ENCODE measurements at places on chromosomes 12 and 14.

DNA sequence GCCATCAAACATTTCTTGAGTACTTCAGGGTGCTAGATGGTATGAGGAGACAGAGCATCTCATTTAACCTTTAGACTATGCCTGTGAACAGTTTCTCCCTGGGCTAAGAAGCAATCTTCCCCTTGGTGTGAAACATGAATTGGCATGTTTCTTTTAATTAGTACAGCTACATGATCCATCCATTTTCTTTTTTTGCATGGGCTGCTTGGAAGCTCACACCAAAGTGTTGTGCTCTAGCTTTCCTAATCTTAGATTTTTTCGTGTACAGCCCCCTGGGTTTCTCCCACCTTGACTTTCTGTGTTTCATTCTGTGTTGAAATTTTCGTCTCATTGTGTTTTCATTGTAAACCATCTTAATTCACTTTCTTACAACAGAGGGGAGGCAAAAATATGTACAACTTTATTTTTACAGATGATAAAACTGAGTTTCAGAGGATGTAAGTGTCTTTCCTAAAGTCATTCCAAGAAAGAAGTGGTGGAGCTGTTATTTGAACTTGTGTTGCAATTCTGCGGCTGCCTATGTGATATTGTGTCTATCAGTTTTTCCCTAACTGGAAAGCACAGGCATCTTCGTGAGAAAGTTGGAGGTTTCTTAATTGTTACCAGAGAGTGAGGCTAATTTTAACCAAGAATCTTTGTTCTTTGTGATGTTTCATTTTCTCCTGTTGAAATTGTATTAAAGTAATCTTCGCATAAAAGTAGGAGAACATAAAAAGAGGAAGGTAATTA lies 64.5 kb downstream of the DAAM1 start:
- DNase-seq: peak; percentile 24

- DNase-seq: no peak
Measured at GRCh38 chr12:12823300-12823699, 10.2 kb downstream of the DDX47 start.

GRCh38 chr12:111361717-111362576 lies 6.9 kb downstream of the PHETA1 start:
- DNase-seq: no peak

GRCh38 chr12:56604355-56604754 lies 25.8 kb downstream of the BAZ2A start:
- DNase-seq: no peak

- DNase-seq: no peak
Measured at GRCh38 chr14:104685216-104685997, 4.0 kb upstream of the INF2 start.

GRCh38 chr12:69837657-69838415 lies 12.8 kb downstream of the MYRFL start:
- DNase-seq: no peak

DNA sequence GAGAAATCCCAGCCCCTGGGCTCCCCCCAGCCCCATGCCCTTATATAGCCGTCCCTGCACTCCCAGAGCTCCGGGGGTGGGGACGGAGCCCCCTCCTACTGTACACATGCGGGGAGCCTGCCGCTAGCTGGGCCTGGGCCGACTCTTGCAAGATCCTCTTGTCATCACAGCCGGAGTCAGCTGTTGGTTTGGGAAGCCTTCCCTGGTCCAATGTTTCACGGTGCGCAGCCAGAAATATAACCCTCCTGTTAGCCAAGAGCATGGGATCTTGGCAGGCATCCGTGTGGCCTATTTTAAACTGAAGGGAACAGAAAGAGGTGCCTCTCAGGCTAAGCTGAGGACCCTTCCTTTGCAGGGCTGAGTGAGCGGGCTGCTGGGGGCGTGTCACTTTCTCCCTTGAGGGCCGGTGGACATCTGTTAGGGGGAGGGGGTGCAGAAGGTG lies 175.3 kb downstream of the TSPAN9 start:
- DNase-seq: peak; percentile 95

GRCh38 chr12:20549108-20549719 lies 145.9 kb upstream of the SLCO1C1 start:
- peak; percentile 21 for DNase-seq

DNA sequence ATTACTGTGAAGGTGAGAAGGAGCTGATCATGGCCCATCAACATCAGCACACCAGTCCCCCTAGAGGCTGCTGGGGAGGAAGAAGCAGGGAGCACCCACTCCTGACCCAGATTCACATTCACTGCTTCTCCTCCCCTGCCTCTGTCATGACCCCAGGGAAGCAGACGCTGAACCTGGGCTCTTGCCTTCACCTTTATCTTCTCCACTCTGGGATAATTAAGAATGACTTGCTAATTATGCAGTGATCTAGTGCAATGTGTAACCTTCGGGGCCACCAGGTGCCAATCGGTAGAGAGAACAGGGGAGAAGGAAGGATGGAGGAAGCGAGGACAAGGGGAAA lies 44.4 kb upstream of the IQSEC3 start:
- no peak for DNase-seq

- DNase-seq: peak; percentile 18
Measured at GRCh38 chr12:70190262-70191010, 52.8 kb upstream of the CNOT2 start.

DNA sequence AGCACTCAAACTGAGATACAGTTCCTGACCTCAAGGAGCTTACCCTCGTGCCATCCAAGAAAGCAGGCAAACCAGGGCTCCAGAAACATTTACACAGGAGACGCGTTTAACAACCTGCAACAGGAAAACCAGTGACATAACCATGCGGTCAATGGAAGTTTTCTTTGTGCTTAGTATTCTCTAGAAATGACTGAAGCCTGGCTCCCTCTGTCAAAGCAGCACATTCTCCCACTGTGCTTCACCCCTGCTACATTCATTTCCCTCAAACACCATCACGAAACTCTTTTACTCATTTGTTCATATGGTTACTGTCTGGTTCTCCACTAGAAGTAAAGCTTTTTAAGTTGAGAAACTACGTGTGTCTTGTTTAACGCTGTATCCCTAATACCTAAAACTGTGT lies 161.3 kb upstream of the CCND2 start:
- no peak for DNase-seq

DNA sequence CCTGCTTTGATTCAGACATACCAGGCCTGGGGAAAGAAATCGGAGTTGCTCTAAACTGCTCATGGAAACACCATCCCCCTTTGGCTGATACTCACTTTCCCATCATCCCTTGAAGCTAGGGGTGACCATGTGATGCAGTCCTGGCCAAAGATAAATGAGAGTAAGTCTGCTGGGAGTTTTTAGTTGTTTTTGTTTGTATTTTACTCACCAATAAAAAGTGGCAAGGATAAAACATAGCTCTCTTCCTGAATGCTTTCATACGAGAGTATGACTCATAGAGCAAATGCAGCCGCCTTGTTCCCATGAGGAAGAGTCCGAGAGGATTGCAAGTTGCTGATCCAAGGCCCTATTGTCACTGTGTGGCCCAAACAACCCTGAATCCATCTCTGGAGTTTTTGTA lies 126.4 kb upstream of the TMEM132C start:
- no peak for DNase-seq

DNA sequence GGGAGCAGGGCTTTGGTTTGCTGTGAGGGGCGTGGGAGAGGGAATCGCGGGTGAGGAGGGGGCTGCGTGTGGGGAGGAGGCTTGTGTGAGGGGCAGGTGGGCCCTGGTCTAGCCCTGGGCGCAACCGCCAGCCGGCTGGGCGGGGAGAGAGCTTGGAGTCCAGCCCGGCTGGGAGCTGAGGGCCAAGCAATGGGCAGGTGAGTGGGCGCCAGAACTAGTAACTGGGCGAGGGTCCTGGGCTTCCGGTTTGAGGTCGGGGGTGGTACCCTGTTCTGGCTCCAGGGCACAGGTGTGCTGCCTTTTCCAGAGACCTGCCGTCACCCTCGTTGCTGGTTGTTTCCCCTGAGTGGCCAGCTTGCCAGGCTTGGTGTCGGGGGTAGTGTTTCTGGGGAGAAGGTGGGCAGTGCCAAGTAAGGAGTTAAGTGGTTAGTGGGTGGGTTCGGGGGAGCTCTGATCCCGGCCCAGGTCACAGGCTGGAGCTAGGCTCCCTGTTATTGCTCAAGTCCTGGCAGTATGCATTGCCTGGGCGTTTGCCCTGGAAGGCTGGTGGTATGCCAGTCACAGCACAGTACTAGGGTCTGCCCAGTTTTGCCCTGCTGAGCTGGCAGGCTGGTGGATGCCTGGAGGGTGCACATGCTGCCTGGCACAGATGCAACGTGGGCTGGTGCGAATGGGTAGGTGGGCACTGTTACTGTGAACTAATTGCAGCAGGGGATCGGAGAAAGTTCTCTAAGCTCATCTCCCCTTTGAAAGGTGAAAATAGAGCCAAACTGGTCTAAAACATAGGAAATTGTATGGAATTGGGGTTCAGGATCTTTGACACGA lies 683 bp downstream of the CIPC start:
- DNase-seq: no peak

DNA sequence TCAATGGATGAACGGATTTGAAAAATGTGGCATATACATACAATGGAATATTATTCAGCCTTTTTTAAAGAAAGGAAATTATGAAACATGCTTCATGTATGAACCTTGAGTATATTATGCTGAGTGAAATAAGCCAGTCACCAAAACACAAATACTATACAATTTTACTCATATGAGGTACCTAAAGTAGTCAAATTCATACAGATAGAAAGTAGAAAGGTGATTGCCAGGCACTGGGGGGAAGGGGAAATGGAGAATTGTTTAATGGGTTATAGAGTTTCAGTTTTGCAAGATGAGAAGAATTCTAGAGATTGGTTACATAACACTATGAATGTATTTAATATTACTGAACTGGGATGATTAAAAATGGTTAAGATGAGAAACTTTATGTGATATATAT lies 171.4 kb downstream of the TMTC3 start:
- no peak for DNase-seq

GRCh38 chr12:5433845-5434646 lies 2.1 kb downstream of the NTF3 start:
- no peak for DNase-seq

DNA sequence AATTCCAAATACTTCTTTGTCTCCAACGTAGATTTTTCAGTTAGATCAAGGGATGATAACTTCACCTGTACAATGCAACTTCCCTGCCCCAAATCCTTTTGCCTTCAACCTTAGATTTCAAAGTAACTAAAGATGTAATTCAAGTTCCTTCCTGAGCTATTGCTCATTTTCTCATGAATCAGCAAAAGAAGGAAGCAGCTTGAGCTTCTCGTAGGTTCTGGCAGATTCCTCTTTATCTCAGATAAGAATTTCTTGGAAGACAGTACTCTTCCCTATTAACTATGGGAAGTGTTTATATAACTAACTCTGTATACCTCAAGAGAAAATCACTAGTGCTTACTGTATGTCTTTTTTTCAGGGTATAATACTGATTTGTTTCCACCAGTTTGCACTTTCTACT lies 203.8 kb downstream of the RASSF9 start:
- DNase-seq: peak; percentile 28

GRCh38 chr12:118633071-118633470 lies 256.7 kb downstream of the SUDS3 start:
- no peak for DNase-seq

All from fibroblast of lung (primary cell).